ENCODE measurements at places on chromosomes 7 and 10. TPM values are rescaled to one million over a fixed set of nuclear protein-coding genes. Genes with fewer than 3 reads are reported as not detected.
A peak's percentile ranks its signal among the peaks of the same experiment; 100 is the strongest.

DNA sequence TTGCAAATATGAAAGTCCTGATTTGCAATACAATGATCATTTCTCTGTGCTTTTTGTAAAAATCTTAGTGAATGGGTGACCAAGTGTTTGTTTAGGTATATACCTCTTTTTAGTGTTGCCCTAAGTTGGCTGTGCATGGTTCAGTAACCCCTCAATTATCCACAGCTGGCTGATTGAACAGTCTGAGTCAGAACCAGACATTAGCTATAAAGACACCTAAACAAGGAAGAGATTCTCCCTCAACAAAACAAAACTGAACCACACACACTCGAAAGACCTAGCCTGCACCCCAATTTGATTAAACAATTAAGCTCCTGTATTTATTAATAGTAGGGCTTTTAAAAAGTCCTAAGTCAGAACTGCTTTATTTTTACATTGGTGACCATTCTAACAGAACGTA, 2.8 kb downstream of the RSBN1L start:
- DNase-seq: no peak

- no peak for DNase-seq
These were observed 14.8 kb downstream of the ANK3 start for GRCh38 chr10:60374836-60375235.

DNA sequence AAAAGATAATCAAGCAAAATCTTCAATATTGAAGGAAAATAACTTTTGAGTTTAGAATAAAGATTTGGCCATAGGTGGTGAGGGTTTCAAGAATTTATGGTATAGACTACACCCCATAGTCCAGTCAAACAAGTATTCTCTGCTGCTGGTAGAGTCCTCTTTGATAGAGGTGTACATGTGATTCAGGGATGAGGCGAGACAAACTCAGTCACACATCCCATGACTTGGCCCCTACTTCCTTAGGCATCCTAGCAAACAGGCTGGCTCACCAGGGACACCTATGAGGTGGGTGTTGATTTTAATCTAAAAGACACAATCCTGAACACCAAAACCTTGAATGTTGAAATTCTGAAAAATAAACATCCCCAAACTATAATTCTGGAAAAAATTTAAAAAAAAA, 78.1 kb upstream of the SLC25A13 start:
- DNase-seq: no peak

The AKR1B1 gene
- total RNA-seq: 67.0 TPM

DNA sequence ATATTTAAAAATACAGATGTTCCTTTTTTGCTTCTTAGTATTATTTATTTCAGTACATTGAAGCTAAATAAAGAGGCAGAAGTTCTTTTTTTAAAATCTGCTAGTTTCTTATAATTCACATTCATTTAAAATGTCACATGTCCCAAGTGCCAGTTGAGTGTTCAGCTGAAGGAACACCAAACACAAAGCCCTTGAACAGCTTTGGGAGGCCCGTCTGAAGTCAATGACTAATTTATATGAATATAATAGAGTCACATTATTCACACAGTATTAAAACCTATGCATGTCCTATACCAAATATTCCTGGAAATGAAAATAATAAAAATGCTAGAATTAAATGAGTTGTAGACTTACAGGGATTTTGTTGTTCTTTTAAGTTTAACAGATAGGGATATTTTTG, 70.3 kb downstream of the GNAI1 start:
- no peak for DNase-seq

The POR gene
- total RNA-seq: 76.3 TPM

DNA sequence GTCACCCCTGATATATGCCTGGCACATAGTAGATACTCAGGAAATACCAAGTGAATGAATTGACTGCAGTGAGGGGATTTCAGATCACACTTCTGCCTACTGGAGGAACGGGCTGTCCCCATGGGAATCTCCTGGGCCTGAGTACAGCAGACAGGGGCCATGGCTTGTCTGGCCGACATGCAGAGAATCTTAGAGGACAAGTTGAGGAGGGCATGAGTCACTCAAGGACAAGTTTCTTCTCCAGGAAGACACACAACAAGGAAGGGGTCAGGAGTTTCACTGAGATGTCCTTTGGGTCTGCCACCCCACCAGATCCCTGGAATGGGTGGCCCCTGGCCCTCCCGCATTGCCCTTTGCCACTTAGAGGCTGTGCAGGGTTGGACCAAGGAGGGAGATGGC, 20.7 kb downstream of the PLPP4 start:
- DNase-seq: no peak

- no peak for DNase-seq
These were observed 19.6 kb downstream of the SGMS1 start for GRCh38 chr10:50604049-50604640.

DNA sequence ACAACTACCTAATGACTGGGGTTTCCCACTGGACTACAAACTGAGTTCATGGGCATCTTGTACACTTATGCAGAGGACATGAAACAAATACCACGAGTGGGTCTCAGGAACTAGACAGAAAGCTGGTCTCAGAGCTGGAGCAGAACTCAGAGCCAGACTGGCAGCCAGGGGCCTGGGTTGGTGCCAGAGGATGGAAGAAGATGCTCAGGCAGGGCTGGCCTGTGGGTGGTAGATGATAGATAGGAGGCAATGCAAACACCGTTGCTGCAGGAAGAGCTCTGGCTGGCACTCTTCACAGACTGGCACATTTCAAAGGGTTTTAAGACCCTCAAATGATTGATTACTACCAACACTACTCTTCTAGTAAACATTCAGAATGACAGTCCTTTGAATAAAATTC, 28.8 kb downstream of the ENO4 start:
- DNase-seq: no peak

The CNPY1 gene
- not detected for total RNA-seq

GRCh38 chr10:3067118-3067858, at the start of gene PFKP:
PFKP (plus strand) TSS chr10:3067548; CDS start chr10:3067596, 48 bp downstream.
- DNase-seq: no peak

The UNCX gene
- not detected for total RNA-seq

- peak; percentile 79 for DNase-seq
These were observed 15.9 kb downstream of the ITPRIP start for GRCh38 chr10:104322416-104322782.

- no peak for DNase-seq
These were observed 184.2 kb upstream of the STEAP4 start for GRCh38 chr7:88490874-88491273.

The OR2A25 gene
- total RNA-seq: not detected

The HYAL4 gene
- not detected for total RNA-seq

The ZEB1 gene
- total RNA-seq: 118 TPM

DNA sequence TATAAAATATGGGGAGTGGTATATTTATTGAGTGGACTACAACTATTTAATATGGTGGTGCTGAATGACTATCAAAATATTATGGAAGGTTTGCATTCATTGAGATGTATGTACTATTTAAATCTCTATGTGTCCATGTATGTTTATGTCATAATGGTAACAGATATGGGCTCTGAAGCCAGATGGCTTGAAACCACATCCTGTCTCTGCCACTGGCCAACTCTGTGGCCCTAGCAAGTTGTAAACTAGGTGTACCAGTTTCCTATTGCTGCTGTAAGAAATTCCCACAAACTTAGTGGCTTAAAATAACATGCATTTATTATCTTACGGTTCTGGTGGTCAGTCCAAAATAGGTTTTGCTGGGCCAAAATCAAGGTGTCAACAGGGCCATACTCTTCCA, 198.1 kb upstream of the NFE2L3 start:
- no peak for DNase-seq

- peak; percentile 54 for DNase-seq
These were observed 58.0 kb upstream of the PAX2 start for GRCh38 chr10:100687143-100688003.

- peak; percentile 87 for DNase-seq
These were observed 81.8 kb downstream of the PTPN20 start for GRCh38 chr10:46992803-46993561.

- DNase-seq: no peak
These were observed 3.3 kb upstream of the LMOD2 start for GRCh38 chr7:123652406-123652805.

DNA sequence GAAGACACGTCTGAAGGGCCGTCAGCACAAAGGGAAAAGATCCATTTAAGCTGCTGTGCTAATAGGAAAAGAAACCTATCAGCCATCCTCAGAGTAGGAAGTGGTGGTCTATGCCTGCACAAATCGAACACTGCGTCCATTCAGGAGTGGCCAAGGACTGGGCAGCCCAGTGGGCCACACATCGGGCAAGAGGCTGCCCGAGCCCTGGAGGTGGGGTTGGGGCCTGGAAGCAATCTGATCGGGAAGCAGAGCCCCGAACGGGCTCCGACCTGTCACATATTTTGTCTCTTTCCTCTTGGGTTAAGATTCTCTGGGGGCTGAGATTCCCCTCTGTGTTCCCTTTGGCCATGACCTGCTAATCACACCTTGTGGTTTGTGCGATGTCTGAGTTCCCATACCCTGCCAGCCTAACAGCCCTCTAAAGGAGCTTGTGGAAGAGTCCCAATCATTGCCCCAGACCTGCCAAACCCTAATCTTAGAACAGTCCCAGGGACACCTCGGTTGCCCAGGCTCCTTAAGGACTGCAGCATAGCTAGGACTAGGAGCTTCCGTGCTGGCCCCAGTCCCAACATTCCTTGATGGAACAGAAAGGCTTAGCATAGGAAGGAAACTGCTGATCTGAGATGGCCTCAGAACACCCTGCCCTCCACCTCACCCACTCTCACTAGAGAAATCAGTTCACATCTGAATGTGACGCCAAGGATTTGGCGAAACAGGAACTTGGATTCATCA, 77.9 kb upstream of the SAMD8 start:
- DNase-seq: no peak

The AHCYL2 gene
- total RNA-seq: 13.6 TPM

The CALML3 gene
- not detected for total RNA-seq

The LBX1 gene
- total RNA-seq: not detected

The UCMA gene
- total RNA-seq: not detected

- DNase-seq: no peak
These were observed 28.5 kb downstream of the GLUD1 start for GRCh38 chr10:87066178-87066577.

All from posterior vena cava (tissue), 2 donors.